ENCODE measurements at places on chromosomes 16 and 17.

DNA sequence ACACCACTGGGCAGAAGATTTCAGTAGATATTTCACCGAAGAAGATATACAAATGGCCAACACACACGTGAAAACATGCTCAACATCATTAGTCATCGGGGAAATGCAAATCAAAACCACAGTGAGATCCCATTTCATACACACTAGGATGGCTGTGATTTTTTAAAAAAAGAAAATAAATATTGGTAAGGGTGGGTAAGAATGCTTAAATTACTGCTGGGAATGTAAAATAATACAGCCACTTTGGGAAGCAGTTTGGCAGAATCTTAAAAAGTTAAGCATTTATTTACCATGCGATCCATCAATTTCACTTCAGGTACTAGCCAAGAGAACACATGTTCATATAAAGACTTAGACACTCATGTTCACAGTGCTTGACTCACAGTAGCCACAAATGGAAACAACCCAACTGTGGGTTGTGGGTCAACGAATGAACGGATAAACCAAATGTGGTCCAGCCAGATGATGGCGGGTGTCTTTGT lies 6.5 kb upstream of the C16orf74 start:
- no peak for DNase-seq

GRCh38 chr17:13986855-13987254 lies 82.4 kb upstream of the COX10 start:
- no peak for DNase-seq

DNA sequence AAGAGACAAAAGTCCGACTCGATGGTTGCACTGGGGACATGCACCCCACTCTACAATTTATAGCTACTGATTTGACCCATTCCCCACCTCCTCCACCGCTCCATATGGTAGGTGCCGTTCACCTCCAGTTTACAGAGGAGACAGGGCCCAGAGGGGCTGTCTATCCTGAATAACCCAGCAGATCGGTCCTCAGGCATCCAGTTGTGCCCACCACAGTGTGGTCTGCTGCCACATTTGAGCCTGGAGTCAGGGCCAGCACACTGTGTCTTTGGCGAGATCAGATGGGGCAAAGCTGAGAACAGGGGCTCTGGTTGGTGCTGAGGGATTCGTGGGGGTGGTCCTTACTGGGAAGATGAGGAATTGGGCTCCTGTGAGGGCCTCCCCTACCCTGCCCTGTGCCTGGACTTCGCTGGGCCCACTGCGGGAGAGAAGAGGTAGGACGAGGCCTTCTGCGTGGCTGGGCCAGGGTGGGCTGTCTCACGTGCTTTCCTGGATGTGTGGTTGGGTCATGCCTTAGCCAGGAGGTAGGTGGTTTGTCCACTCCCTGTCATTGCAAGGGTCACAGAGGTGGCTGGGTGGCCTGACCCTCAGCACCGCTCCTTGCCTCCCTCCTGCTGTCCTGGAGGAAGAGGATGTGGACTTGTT lies 2.8 kb downstream of the ADCY7 start:
- no peak for DNase-seq

DNA sequence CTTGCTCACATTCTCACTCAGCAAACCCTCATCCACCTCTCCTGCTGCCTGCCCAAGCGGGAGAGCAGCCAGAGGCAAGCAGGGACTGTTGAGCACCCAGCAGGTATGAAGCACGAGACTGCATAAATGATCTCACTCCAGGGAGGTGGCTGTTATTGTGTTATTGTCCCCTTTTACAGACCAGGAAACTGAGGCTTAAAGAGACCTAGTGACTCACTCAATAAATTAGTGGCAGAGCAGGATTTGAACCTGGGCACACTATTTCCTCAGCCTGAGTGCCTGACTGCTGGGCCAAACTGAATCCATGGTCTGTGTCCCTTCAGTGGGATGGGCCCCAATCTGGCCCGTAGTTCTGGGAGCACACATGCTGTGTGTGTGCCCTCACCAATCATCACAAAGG lies 12.3 kb upstream of the MAP2K3 start:
- no peak for DNase-seq

DNA sequence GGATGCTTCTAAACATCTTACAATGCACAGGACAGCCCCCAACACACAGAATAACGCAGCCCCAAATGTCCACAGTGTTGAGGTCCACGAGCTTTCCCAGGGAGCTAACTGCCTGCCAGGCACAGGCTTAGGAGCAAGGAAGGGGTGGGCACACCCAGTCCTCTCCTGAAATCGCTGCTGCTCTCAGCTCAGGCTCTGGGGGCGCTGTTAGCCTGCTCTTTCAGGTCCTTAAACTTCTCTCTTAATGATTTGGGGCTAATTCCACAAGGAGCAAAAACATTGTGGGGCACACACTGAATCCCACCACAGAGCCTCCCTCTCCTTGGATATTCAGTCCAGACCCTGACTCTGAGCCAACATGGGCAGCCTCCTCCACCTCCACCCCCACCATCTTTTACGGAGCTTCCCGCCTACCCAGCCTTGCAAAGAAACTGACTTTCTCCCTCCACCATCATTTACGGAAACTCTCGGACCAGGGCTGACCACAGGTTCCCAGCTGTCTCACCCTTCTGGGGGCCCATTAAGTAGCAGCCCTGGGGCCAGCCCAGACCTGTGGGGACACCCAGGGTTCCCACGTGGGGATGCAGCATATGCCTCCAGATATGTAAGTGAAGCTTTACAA lies 1.1 kb downstream of the CD300H start:
- peak; percentile 52 for DNase-seq

GRCh38 chr17:50925296-50925891 lies 59.2 kb upstream of the TOB1 start:
- no peak for DNase-seq

GRCh38 chr16:69417520-69418199 lies 6.8 kb upstream of the CYB5B start:
- DNase-seq = no peak

DNA sequence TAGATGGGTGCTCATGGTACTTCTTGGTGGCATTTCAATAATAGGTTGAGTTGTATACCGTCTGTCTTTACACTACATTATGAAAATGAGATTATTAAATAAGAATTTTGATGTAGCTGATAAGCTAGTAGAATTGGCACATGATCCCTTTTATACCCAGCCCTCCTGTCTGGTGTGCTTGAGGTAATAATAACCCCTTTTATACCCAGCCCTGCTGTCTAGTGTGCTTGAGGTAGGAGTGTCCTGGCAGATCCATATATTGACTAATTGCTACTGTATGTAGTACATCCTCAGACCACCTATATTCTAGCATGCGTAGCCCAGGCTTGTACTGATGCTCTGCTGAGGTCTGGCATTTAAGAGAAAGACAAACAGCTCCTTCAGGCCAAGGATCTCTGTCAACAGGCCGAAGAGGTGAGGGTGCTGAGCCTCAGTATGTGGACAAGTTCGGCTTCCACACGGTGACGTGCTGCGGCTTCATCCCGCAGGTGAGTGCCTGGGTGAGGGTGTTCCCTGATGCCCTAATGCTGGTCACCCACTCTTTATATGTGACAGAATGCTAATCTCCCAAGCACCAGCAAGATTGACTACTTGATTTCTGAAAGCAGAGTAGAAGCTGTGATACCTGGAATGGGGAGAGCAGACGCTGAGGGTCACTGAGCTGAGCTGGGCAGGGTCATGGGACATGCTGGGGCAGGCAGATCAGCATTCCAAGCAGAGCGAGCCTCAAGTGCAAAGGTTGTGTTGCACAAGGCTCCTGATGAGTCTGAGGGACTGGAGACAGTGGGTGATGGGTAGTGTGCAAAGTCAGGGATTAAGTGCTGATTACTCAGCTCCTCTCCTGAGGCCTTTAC lies 5.7 kb downstream of the FN3K start:
- DNase-seq = no peak

DNA sequence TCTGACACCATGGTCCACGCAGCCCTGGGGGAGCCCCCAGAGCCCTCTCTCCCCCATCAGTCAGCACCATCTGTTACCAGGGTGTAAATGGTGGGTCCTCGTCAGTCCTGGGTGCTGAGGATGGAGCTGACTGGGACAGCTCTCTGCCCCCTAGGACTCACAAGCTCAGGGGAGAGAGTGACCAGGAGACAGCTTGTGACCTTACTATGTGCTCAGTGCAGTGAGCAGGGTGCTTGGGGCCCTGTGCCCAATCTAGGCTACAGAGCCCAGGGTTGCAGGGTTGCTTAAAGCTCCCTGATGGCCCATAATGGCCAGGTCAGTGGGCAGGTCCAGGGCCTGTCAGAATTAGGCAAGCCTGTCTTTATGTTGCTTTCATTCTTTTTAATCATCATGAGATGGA lies 11.3 kb downstream of the MMP2 start:
- no peak for DNase-seq

DNA sequence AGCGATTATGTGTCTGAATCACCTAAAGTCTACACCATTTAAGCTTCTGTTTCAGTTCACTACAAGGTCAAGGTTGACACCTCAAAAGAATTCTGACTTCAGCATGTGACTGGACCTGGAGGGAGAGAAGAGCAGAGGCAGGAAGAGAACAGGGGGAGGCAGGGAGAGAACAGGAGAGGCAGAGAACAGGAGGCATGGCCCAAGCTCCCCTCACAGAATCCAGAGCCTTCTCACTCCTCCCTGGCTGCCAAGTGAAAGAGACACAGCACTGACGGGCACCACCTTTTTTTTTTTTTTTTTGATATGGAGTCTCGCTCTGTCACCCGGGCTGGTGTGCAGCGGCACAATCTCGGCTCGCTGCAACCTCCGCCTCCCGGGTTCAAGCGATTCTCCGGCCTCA lies 11.4 kb downstream of the GGA2 start:
- no peak for DNase-seq

DNA sequence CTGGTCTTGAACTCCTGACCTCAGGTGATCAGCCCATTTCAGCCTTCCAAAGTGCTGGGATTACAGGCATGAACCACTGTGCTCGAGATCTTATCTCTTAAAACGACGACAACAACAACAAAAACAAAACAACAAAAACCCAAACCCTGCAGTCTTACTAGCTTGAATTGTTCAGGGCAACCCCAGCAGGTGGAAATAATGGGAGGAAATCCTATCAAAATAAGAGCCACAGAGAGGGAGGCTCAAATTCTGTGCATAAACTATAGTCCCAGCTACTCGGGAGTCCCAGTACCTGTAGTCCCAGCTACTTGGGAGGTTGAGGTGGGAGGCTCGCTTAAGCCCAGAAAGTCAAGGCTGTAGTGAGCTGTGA lies 16.5 kb upstream of the ATP6V0A1 start:
- no peak for DNase-seq

DNA sequence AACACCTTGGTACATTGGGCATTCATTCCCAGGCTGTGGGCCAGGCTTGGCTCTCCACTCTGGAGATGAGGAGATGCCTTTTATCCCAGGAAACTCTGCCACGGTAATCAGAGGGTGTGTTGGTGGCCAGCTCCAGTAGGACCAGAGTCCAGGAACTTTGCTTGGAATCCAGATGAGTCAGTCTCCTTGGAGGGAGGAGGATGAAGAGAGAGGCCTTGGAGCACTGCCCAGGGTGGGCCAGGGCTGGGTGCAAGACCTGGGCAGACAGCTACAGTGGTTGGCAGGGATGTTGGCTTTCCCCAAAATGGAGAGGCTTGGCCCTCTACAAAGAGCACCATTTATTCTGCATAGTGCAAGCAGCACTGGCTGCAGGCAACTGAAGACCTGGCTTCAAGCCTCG lies 209.0 kb downstream of the RGS9 start:
- no peak for DNase-seq

GRCh38 chr17:82492643-82493225 lies 26.8 kb upstream of the FOXK2 start:
- DNase-seq = peak; percentile 78

GRCh38 chr16:85465328-85466303 lies 147.5 kb upstream of the GSE1 start:
- peak; percentile 75 for DNase-seq

DNA sequence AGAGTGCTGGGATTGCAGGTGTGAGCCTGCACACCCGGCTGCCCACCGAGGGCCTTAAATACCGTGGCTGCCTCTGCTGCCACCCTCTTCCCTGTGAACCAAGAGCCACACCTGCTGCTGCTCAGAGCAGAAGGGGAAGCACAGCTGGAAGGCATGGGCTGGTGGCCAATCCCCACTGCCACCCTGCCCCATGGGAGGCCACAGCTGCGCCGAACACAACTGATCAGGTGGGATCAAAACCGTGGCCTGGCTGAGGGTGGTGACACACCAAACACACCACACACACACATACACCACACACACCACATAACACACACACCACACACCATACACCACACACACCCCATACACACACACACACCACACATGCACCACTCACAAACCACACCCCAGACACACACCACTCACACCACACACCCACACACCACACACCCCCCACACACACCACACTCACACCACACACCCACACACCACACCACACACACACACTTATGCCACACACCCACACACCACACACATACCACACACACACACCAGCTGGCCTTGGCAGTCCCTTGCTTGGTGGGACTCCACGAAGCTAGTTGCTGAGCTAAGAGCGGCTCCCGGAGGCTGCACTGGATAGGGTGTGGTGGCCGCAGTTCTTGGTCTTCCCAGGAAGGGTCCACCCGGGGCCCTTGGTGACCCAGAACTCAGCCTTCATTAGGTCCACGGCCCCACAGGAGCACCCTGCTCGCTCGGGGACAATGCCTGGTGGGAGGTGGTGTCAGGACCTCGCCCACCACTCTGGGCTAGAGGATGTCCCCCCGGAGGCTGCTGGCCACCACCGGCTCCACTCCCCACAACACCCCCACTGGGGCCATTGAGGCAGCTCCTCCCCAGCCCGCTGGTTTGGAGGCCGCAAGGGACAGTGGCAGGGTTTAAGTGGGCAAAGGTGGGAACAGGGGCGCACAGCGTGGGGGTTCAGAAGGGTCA lies 14.9 kb downstream of the CEP131 start:
- no peak for DNase-seq

GRCh38 chr17:78206298-78206697 lies 7.8 kb upstream of the BIRC5 start:
- no peak for DNase-seq

GRCh38 chr17:38663125-38663751 lies 11.5 kb downstream of the EPOP start:
- DNase-seq = peak; percentile 85

DNA sequence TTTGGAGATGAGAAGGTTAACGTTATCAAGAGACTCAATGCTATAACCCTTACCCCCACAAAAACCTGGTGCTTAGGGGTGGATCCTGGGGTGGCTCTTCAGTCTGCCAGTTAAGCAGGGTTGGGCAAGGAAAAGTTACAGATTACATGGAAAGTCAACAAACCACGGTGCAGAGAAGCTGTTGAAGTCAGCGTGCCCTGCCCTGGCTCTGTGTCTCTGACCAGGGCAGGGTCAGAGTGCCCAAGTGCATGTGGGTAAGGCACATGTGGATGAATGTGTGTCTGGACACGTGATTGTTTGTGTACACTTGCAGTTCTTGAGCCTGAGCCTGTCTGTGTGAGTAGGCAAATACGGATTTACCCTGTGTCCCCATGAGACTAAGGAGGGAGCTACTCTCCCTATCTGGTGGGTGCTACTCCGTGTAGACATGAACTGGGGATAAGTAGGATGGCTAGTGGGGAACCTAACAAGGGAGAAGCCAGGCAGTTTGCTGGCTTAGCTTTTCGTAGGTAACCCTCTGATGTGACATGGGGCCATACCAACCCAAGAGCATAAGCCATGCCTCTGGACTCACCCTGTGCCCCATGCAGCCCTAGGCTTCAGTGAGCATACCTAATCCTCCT lies 5.5 kb downstream of the IGFBP4 start:
- no peak for DNase-seq

GRCh38 chr16:72419638-72420037 lies 247.7 kb upstream of the PMFBP1 start:
- DNase-seq = no peak

Data from H54 (cell line).